Epithelial cell of prostate (primary cell): ENCODE measurements at places on chromosomes 6 and 20.

DNA sequence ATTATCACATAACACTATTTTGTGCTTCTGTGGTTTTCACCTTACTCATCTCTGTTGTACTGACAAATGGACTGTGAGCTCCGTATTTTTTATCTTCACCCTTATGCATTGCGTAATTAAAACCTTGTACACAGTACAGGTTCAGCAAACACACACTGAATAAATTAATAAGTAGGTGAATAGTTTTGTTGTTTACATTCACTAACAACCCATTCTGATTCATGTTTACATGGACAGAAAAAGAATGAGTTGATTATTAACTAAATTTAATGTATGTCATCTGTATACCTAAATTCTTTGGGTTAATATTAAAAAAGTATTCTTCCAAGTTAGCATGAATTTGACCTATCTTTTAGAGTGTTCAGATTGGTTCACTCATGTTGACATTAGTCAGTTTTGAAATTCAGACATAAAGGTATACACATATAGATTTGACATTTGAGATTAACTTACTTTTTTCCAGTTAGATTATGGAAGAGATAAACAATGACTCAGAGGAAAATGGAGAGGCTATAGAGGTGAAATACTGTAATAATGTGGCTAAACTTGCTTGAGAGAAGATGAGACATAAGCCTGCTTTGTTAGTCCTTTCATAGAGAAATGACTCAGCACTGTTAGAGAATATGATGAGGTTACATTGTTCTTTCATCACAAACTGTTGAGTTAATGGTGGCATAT is 541.7 kb upstream of the FLRT3 start:
- peak; percentile 93 for DNase-seq

- no peak for DNase-seq
These were observed 48.7 kb downstream of the PDYN start for GRCh38 chr20:1945134-1945618.

- DNase-seq, result no peak
These were observed 40.4 kb downstream of the MAN1A1 start for GRCh38 chr6:119308991-119309657.

- DNase-seq, result no peak
These were observed 198.4 kb upstream of the SOX4 start for GRCh38 chr6:21395121-21395520.

DNA sequence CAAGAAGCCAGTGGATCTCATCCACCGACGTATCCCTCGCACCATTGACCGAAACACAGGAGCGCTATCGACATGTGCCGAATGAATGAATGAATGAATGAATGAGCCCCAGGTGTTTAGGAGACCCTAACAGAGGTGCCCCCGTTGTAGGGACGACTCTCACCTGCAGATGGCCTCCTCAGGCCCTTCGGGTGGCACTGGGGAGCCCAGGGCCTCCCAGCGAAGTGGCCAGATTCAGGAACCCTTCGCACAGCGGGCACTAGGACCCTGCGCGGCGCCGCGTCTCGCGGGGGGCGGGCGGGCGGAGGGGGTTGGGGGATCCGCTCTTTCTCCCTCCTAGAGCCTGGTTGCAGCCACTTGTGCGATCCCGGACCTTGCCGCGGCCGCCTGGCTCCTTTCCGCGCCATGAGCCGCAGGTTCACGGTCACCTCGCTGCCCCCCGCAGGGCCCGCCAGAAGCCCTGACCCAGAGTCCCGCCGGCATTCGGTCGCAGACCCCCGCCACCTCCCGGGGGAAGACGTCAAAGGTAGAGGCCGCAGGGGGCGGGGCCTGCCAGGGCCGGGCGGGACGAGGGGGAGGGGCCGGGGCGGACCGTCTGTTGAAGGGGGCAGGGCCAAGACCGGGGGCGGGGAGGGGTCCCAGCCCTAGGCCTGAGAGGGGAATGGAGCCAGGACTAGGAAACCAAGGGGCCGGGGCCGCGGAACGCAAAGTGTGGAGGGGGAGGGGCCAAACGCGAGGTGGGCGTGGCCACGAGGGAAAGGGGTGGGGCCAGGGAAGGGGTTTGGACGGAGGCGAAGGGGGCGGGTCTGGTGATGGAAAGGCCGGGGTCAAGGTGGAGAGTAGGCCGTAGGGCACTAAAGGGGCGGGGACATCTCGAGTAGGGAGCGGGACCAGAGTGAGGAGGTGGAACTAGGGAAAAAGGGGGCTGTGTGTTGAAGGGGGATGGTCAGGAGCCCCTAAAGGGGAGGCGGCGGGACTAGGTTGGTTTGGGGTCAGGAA is 7.4 kb upstream of the SLC12A5 start:
- no peak for DNase-seq

DNA sequence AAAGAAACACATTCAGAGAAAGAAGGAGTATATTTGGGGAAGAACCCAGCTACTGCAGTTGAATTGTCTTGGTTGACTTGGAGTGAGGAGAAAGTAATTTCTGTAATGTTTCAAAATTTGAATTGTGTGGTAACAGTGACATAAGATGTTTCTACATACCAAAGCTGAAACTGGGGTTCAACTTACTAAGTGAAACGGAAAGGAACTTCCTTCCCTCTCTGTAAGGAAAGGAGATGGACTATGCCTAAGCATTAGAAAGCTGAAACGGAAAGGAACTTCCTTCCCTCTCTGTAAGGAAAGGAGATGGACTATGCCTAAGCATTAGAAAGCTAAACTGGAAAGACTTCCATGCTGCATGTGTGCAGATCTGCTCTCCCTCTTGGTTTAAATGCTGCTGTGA is 46.0 kb downstream of the HUS1B start:
- no peak for DNase-seq

DNA sequence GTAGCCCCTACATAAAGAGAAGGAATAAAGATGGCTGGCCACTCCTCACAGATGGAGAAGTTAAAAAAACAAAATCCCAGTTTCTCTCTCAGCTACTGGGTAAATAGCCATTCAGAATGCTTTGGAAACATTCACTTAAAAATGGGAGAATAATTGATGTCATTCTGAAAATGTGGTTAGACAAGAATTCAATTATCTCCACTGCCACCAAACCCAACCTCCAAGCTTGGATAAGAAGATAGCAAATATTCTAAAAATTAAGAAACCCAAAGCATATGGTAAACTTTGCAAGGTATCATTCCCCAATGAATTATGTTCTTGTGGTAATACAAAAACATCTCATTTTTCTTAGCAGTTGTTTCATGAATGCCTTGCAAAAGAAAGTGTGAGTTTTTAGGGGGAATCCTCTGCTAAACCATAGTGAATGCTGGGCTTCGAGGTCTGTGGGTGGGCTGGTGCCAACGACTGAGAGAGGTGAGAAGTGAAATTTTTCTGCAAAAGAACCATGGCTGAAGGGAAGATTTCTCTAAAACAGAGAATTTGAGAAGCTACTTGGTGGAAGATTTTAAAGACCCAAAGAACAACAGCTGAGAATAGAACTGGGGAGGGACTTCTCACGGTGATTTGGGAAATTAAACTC is 497.9 kb upstream of the JARID2 start:
- no peak for DNase-seq

DNA sequence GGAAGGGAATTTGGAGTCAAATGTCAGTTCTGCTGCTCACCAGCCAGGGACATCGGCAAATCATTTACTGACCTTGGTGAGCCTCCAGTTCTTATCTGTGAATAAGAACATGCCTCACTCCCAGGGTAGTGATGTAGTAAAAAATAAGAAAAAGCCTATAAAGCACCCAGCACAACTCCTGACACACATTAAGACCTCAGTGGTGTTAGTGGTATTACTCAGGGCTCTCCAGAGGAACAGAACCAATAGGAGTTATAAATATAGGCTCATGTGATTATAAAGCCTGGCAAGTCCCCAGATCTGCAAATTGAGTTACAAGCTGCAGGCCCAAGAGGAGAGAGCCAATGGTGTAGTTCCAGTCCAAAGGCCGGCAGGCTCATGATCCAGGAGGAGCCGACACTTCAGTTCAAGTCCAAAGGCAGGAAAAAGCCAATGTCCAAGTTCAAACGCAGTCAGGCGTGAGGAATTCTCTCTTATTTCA is 71.3 kb upstream of the EYA2 start:
- no peak for DNase-seq

GRCh38 chr6:15504040-15504495 is 158.8 kb downstream of the DTNBP1 start:
- no peak for DNase-seq

- no peak for DNase-seq
These were observed 89.4 kb upstream of the ISM1 start for GRCh38 chr20:13131688-13132087.

- DNase-seq, result no peak
These were observed 144.6 kb upstream of the MMS22L start for GRCh38 chr6:97427648-97428047.

DNA sequence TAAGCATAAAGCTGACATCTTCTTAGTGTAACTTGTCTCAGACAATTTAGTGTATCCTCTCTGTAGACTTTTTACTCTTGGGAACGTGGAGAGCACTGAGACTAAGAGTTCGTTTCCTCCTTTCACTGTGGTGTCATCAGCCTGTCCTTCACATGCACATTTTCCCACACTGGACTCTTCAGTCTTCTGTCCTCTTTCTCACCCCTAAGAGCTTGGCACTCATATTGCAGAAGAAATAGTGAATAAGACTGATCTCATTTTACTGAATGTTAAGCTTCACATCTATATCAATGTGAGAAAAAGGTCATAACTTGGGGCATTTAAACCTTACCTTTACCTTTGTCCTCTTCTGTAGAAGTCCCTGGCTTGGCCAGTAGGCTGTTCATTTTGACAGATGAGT is 25.6 kb downstream of the FUCA2 start:
- DNase-seq, result no peak

DNA sequence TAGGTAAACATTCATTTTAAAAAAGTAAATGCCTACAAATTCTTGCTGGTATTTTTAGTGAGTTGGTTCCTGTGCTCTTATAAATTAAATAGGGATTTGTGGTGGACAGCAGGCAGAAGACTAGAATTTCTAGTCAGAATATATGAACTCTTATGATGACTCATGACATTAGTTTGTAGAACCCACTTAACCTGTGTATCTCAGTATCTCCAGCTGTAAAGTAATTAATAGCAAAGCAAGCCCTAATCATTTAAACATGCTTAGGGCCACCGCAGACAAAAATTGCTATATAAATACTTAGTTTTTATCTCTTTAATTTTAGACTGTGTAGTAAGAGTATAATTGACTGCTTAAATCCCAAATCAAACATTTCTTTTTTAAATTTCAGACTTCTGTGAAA is 2.4 kb downstream of the FAM135A start:
- no peak for DNase-seq

GRCh38 chr20:9367746-9368145 is 146.6 kb upstream of the LAMP5 start:
- no peak for DNase-seq

DNA sequence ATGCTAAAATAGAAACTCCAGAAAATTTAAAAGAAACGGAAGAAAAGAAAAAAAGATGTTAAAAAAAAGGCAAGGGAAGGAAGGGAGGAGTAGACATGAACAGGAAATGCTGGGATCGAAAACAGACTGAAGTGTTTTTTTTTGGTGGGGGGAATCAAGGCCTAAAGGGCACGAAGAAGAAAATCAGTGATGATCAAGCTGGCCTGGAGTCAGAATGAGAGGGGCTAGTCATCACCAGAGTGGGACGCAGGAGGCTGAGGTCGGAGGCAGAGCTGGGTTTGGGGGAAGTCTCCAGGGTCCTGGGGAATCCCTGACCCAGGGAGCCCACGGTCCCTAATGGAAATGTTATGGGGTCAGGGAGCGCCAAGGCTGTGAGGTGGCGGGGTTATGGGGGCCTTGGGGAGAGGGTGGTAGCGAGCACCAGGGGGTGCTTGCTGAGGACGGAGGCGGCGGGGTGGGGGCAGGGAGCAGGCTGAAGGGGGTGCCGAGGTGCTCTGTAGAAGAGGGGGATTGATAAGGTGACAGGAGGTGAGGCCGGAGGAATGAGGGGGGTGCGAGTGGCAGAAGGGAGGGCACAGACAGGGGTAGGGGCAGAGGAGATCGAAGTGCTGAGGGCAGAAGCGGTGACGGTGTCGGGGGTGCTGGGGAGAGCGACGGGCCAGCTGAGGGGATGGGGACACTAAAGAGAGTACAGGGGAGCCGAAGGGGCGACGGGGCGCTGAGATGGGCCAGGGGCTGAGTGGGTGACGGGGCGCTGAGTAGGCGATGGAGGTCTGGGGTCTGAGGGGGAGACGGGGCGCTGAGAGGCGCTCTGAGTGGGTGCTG is 684 bp downstream of the ZNFX1 start:
- DNase-seq, result no peak

DNA sequence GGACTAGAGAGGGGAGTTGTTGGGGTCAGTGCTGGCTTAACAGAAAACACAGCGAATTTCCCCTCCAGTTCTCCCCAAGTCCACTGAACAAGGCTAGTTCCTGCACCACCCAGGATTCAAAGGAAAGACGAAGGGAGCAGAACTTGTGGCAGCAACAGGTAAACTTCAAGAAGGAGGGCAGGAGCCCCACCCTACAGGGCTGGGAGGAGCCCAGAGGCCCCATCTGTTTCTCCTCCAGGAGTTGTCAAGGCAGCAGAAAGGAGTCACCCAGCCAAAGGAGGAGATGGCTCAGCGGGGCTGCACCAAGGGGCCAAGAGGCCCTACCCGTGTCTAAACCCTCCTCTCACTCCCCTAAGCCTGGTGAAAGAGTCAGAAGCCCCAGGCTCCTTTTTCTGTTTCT is 1.7 kb downstream of the SAPCD1 start:
- DNase-seq, result no peak

DNA sequence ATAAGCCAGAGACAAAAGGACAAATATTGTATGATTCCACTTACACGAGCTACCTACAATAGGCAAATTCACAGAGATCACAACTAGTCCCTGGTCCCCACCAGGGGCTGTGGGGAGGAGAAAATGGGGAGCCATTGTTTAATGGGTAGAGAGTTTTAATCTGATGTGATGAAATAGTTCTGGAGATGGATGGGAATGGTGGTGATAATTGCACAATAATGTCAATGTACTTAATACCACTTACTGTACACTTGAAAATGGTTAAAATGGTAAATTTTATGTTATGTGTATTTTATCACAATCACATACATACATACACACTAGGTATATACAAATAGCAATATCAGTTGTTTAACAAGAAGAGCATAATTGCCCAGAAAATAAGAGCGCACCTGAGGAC is 24.3 kb upstream of the GSTA3 start:
- DNase-seq, result no peak

DNA sequence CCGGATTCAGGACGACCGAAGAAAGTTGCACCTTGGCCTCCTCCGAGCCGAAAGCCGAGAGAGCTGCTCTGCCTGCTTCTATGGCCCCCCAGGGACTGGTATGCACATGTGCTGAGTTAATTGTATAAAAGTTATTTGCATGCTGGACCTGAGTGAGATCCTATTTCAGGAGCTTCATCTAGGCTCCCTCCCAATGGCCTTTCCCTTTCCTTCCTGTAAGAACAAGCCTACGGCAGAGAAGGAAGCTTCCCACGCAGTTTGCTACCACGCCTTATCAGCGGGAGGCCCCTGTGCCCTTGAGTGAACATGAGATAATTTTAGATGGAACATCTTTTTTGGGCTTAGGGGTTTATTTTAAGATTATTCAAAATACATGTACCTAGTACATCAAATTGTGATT is 65.9 kb downstream of the RIN2 start:
- DNase-seq, result no peak

DNA sequence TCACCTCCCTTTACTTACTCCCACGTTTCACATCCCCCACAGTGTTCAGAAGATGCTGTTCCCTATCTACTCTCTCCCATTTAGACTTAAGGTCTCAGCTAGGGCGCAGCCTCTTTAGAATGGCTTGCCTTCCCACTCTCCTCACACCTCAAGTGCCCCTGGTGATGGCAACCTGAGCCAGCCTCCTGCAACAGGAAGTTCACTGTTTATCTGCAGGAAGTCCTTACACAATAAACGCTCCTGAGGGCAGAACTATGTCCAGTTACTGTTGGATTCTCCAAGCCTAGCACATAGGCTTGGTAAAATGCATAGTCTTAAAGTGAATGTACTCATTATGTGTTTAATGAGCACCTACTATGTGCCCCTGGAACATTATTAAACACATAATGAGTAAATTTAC is 21.9 kb upstream of the RAB22A start:
- DNase-seq, result no peak
